ENCODE measurements at places on chromosomes 12 and 14.

DNA sequence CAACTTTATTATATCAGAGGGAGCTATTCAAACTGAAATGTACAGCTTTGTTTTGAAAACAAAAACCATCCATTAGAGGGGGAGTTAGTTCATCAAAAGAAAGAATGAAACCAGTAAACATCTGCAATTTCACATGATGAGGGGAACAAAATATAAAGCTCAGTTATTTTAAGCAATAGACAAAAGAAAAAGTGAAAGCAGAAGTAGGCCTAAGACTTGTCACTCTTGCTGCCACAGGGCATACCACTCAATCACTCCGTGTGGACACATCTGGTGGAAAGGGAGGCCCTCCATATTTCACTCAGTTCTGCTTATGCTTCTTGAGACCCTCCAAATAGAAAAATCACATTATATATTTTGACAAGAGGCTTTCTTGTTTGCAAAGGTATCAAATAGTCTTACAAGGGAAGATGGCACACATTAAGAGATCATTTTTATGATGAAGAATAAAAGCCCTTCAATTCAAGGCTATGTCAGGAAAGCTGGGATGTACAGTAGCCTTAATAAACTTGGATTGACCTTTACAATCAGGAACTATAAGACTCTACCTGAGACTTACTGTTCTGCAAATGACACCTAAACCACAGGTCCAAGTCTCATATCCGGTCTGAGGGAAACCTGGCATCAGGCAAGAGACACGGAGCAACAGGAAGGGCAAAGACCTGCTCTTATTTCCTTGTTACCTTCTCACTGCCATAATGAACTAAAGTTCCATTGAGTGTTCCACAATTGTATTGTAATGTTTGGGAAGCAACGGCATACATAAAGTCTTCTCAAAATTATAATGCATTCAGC lies 222.5 kb upstream of the GRIP1 start:
- DNase-seq, result no peak

GRCh38 chr14:65414961-65415589 lies 2.5 kb downstream of the FUT8 start:
- peak; percentile 69 for DNase-seq

DNA sequence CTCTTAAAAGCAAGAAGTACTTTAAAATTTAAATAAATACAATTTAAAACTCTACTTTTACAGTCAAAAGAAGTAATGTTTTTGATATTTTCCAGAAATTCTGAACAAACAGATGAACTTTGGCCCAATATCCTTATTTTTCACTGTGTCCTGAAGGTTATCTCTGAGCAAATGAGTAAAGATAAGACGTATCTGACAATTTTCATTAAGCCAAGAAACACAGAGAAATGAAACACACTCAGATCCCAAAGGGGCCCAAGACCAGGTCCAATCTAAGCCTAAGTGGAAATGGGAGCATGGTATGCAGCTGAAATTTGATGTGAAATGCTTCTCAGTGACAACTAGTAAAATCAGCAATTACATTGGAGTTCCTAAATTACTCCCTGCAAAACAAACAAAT lies 105.6 kb upstream of the COCH start:
- DNase-seq, result no peak

DNA sequence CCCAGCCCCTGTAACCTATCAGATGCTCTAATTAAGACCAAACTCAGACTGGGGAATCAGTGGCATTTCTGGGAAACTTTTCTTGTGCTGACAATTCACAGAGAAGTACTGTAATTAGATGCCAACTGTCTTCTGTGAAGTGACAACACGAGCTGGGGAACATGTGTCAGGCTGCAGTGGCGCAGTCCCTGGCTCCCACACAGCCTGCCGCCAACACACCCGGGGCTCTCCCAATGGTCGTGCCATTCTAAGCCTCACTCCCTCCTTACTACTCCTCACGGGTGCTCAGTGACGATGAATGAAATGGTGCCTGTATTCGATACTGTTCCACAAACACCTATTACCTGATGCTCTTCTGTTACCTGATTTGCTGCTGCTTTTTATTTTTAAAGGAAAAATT lies 18.6 kb downstream of the GARIN2 start:
- no peak for DNase-seq

- DNase-seq, result no peak
Observed at GRCh38 chr12:71009430-71010142, 89.0 kb upstream of the PTPRR start.

DNA sequence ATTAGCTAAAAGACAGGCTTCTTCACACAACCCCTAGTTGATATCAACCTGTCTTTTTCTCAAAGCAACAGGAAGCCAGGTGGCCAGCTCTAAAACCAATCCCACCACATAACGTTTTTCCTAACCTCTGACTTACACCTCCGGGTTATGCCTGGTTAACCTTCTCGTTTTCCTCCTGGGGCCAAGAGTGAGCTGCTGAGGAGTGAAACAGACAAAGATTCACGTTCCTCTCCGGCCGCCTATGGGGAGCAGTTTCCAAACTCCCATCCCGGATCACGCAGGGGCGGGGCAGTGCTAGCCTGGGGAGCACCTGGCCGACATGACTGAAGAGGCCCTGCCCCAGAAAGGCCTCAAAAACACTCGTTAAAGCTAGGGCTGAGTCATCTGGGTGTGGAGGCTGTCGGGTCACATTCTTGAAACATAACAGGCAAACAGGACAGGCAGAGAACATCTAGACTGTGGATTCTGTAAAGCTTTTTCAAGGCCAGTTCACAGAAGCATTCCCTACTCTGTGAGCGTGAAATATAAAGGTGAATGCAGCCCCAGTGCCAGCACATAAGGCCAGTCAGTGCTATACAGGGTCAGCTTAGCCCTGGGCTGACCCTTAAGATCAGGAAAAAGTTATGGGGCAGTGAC lies 25.9 kb upstream of the LGALS3 start:
- DNase-seq, result peak; percentile 53

GRCh38 chr12:89247541-89247942 lies 104.8 kb downstream of the DUSP6 start:
- DNase-seq, result no peak

- no peak for DNase-seq
Observed at GRCh38 chr14:55410876-55411275, 754 bp downstream of the ATG14 start.

DNA sequence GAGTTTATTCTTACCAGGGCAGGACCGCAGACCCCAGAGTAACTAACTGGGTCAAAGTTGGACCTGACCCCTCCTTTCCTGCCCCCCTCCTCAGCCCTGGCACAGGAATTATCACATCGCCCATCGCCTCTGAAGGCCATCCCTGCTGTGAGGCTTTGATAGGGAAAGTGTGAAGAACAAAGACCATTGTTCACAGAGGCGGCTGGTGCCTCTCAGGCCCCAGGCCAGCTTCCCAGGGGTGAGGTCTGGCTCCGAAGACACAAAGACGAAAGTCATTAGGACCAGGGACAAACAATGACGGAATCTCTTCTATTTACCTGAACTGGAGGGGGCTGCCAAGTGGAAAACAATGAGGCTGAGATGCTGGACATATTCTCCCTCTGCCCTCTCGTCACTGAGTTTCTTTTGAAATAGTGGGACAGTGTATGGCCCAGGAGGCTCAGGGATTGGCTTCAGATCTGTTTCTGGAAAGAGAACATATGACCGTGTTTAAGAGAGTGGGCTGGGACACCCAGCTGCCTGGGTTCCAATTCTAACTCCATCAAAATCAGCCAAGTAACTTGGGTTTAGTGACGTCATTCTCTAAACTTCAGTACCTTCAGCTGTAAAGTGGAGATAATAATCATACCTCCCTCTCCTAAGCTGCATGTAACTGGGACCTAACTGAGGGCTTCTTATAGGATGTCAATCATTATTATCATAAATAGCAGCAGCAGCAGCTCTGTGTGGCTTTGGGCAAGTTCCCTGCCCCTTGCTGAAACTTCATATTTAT lies 769.4 kb downstream of the MED13L start:
- DNase-seq, result no peak

DNA sequence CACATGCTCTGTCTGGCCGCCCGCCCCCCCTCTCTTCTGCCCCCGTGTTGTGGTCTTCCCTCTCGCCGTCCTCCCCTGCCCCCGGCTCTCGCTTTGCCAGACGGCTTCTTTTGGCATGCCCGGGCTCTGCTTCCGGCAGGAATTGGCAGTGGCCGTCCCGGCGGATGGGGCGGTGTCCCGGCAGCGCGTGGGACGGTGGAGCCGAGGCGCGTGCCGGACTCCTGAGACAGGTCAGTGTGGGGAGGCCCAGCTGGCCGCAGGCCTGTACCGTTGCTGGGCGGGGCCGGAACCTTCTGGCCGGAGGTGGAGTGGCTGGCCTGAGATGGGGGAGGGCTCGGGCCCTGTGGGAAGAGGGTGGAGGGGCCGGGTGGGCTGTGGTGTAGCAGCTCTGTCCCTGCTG lies 17.1 kb downstream of the KIF26A start:
- no peak for DNase-seq

DNA sequence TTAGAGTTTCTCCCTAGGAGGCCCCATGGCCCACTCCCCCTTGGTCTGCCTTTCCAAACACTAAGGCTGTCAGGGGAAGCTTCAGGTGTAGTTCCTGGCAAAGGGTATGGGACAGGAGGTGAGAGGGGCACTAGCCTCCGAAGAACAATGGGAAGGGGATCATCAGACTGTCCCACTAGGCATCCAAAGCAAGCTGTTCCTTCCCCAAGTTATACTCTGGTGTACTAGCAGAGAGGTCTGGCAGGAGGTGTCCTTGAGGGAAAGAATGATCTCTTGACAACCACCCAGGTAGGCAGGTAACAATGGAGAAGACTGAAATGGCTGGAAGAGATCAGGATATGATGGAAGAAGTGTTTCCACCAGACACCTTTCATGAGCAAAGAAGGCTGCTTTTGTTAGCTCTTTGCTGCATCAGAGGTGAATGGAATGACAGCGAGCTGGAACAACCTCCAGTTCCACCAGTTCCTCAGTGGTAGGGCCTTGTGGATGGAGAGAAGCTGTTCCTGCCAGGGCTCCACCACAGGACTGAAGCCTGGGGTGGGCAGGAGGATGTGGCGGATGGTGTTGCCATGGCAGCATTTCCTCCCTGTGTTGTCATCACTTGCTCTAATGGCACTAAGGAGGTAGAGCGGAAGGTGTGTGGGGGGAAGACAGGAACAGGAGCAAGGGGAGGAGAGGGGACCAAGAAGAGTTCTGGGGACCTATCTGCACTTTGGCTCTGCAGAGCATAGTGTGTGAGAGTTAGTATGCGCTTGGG lies 2.3 kb upstream of the AGAP2 start:
- no peak for DNase-seq

DNA sequence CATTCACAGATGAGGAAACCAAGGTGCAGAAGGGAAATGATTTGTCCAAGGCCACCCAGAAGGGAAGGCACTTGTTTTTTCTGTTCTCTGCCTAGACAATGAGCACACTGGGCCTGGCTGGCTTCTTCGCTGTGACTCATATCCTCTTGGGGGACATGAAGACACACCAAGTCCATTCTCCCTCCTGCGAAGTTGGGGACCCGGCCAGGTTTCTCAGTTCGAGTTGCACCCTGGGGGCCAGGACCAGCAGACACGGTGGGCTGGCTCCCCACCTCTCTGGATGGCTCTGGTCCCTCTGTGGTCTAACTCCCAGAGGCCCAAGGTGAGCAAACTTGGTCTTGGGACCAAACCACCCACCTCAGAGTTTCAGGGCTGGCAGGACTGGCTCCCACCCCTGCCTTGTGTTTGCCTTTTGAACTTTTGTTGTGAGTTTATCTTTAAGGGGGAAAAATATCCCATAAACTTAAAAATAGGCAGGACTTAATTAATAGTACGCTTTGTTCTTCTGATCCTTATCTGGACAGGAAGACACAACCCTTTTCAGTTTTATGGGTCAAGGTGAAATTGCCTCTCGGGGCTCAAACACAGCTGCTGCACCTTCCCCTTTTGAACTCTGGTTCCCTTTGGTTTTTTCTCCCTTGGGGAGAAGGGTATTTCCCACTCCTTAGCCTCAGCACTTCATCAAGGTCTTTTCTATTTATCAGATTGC lies 9.0 kb upstream of the MLEC start:
- DNase-seq, result no peak

GRCh38 chr12:103353913-103354312 lies 141.9 kb downstream of the C12orf42 start:
- no peak for DNase-seq

GRCh38 chr12:1093166-1093751 lies 102.2 kb downstream of the ERC1 start:
- DNase-seq, result peak; percentile 89

- DNase-seq, result peak; percentile 90
Observed at GRCh38 chr12:22313286-22313962, 21.1 kb downstream of the ST8SIA1 start.

- peak; percentile 54 for DNase-seq
Observed at GRCh38 chr14:103517721-103518421, 4.8 kb downstream of the CKB start.

- no peak for DNase-seq
Observed at GRCh38 chr14:77091518-77091917, 6.5 kb upstream of the CIPC start.

DNA sequence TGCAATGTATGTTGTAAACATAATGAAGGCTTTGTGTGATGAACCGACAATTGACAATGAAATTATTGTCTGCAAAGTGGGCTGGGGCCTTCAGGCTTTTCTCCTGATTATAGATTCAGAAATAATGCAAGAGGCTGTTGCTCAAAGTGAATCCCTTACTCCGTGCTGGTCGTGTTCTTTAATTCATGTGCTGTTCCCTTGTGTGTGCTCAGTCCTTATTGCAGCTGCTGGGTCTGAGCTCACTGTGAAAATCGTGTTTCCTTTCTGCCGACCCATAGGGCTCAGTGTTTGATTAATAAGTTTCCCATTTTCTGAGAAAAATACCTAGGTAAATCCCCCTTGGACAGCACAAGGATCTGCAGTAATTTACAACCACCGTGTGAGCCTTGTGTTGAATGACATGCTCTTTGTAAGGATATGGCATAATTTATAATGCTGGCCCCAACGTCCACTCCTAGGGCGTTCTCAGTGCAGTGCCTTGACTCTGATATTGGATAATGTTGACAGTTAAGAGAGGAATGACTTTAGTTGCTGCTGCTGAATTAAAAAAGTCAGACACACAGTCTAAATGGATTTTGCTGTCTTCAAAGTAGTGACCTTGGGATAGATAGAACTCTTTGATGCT lies 81.6 kb downstream of the RGS6 start:
- no peak for DNase-seq

DNA sequence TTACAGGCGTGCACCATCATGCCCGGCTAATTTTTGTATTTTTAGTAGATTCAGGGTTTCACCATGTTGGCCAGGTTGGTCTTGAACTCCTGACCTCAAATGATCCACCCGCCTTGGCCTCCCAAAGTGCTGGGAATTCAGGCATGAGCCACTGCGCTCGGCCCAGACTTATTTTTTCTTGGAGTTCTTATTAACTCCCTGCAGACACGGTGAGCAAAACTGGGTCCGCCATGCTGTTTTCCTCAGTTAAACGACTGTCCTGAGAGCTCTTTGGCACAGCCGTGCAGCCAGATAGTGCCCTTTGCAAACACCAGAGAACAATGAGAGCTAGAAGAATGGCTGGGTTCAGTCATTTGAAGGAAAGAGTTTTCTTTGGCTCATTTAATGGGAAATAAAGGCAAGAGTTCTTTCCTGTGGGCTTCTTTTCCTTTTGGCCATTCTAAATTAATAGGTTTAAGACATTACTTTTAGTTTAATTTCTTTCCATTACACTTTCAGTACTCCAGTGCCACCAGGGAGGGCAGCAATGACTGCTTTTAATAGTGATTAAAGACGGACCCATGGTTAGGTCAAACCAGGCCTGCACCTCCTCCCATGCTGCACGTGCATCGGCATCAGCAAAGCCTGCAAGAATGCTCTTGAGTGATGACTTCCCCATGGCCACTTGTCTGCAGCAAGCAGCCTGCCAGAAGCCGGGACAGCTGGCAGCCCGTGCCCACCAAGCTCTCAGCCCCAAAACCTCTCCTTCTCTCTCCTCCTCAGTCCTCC lies 60.7 kb downstream of the VCPKMT start:
- DNase-seq, result no peak
